Left colon (tissue), 2 donors: ENCODE measurements at places on chromosomes 1 and 21.

DNA sequence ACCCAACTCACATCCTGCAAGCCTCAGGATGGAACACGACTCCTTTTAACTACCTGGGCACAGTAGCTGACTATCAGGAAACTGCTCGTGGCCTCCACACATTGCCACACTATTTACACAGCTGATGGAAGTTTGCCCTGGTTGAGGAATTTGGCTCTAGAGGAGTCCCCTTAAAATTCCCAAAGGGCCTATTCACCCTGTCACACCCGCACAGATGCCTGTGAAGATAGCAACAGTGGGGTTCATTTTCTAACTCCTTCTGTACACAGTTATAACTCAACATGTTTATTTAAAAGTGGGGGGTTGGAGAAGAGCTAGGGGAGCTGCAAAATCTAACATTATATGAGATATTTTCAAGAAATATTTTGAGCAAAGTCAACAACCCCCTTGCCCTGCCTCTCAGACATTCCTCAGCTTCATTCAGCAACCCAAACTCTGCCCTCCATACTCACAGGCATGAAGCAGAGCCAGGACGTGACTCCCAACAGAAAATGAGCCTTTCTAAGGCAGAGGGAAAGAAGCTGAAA, 35.8 kb upstream of the CCN1 start:
- no peak for DNase-seq

DNA sequence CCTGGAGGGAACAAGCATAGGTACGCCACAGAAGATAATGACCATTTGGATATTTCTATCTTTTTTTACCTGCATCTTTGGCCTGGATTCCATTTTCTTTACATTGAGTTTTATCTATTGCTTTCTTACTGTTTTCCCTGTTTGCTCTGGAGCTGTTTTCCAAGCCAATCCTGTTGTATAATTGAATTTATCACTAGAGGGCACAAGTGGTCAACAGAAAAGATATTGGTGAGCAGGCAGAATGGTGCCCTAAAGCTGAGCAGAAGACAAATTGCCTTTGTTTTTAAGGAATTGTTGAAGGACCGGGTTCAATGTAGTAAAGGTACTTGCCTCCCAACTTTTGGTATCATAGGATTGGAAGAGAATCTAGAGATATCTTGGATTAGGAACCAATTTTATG, 152.8 kb downstream of the PPP1R12B start:
- no peak for DNase-seq

DNA sequence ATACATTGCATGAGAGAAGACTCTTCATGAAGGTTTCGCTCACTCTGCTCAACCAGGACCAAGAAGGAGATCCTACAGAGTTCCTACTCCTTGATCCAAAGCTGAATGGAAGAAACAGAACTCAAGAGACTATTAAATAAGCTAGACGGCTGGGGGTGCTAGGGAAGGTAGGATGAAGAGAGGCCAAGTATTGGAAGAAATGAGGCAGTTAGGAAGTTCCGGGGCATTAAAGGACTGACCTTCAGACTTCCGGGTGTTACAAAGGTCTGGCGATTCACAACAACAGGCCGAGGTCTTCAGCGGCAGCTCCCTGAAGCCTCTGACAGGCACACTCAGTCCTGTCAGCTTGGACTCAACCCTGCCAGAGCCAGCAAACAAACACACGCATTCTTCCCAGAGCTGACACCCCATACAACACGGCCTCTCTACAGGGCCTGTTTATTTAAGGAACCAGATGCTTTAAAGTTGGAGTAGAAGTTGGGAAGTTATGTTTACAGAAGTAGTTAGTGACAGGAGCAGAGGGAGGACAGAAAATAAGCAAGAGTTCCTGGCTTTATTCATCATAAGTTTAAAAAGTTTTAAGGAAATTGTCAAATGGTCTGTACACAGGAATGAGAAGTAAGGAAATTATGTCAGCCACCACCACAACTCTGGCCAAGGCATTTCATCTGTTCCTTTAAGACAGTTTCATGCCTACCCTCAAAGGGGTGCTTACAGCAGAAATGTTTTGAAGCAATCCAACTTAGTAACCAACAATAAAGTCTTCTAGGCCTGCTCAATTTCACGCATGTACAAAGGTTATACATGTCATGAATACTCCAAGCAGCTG, 4.7 kb downstream of the SORT1 start:
- DNase-seq = peak; percentile 78

GRCh38 chr1:25541889-25542658, 1.3 kb upstream of the LDLRAP1 start:
- DNase-seq = no peak

GRCh38 chr1:158978730-158979129, 31.0 kb upstream of the IFI16 start:
- no peak for DNase-seq
